RCC 7860 (cell line): ENCODE measurements at places on chromosomes 1 and 21.

DNA sequence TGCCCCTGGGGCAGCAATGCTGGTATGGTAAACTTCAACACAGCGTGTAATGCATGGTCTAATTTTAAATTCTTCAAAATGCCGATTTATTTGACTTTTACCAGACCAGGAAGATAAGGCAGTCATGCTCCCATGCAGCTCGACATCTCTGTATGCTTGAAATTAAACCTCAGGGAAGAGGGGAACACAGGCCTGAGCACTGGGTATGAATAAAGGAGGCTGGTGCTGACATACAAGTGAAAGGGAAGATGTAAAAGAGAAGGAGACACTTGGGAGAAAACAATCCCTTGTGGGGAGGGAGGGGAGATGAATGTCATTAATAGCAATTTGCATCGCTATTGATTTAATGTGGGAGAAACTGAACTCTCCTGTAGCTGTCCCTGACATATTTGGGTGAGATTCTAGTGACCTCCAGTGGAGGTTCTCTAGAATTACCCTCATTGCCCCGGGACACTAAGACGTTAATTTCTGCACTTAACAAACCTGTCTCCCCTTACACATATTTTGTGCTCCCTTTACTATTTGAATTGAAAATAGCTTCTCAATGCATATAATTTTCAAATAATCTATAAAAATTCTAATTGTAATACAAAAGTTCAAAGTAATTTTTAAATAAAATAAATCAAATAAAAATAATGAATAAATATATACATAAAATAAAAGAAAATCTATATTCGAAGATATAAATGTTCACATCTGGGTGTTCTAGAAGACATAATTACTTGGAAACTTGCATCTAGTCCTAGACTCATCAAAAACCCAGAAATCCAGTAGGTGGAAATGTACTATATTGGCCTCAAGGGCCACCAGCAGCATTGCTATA lies 283.1 kb downstream of the LMX1A start:
- peak; percentile 28 for DNase-seq

- no peak for DNase-seq
These were observed 25.1 kb upstream of the TINAGL1 start for GRCh38 chr1:31551208-31551607.

DNA sequence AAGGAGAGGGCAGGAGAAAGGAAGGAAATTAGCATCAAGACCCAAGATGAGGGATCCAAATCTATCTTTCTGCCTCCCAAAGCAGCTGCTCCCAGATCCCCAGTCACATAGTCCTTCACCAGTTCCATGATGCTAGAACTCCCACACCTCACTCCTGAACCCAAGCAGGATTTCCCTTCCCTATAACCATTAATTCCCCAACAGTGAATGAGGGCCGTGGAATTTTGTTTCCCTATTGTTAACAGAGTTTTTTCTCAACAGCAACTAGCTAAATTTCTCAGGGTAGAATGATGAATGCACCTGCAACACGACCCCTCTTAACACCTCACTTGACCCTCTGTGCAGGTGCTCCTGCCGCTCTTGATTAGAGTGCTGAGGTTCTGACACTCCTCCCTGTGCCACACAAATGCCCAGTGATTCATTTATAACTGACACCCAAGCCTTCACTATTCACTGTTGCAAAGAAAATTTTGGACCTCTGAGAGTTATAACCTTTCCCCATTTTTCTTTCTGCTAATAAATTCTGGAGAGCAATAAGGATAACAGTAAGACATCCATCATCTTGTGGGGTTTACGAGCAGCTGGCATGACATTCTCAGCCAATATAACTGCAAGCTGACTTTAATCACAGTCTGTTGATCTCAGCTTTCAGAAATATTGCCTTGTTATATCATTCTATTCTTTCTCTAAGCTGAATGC lies 25.4 kb upstream of the NPL start:
- no peak for DNase-seq

- no peak for DNase-seq
These were observed 259.3 kb upstream of the CACYBP start for GRCh38 chr1:174740249-174740968.

DNA sequence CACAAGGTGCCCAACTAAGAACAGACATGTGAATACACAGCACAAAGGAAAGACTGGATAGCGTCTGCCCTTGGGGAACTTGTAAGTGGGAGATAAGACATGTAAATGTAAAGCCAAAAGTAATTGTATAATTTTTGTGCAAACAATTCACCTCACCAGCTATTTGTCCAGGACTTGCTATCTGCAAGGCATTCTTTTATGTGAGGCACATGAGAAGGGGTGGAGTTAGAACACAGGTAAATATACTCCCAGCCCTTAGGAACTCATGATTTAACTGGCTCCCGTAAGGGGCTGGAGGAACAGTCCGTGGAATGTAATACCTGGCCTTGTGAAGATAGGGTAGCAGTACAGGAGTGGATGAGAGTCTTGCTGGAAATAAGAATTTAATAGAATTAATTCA lies 61.3 kb downstream of the CDK18 start:
- DNase-seq: no peak

DNA sequence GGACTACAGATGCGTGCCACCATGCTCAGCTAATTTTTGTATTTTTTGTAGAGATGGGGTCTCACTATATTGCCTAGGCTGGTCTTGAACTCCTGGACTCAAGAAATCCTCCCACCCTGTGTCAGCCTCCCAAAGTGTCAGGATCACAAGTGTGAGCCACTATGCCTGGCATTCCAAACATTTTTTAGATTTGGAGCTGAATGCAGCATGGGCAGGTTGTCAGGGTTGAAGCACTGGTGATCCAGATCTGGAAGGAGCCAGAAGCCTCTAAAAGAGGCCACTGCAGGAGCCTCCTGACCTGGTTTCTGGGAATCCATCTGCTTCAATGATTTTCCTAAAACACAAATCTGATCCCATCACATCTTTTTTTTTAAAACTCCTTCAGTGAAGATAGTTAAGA lies 1.8 kb upstream of the CTPS1 start:
- no peak for DNase-seq

GRCh38 chr1:239982762-239983161 lies 108.9 kb upstream of the FMN2 start:
- no peak for DNase-seq

GRCh38 chr21:41170442-41170841 lies 2.5 kb downstream of the BACE2 start:
- DNase-seq: peak; percentile 58

DNA sequence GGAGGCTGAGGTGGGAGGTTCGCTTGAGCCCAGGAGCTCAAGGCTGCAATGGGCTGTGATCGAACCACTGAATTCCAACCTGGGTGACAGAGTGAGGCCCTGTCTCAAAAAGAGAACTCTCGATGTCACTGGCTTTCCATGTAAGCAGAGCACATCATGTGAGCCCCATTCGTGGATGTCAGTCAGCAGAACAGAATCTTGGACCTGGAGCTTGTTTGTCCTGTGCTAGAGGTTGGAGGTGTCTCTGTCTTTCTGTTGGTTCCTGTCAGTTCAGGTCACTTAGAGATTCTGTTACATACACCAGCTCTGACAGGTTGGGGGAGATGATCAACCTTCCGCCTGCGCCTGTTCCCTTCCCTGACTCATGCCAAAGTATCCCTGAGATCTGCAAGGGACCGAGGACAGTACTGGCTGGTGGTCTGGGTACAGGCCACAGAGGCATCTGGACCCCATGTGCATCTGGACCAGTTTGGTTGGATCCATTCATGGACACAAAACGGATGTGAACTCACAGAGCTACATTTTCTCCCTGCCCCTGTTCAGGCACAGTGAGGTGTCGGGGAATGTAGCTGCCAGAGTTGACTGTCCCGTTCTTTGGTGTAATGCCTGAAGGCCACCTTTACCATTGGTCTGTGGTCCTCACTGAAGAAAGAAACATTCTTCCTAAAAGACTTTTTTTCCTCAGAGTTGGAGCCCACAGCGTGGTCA lies 10.0 kb downstream of the ARF1 start:
- DNase-seq: no peak

- peak; percentile 14 for DNase-seq
These were observed 45.9 kb downstream of the WDR4 start for GRCh38 chr21:42833439-42833815.

GRCh38 chr1:109641078-109641740 lies 14.7 kb upstream of the GSTM4 start:
- no peak for DNase-seq

DNA sequence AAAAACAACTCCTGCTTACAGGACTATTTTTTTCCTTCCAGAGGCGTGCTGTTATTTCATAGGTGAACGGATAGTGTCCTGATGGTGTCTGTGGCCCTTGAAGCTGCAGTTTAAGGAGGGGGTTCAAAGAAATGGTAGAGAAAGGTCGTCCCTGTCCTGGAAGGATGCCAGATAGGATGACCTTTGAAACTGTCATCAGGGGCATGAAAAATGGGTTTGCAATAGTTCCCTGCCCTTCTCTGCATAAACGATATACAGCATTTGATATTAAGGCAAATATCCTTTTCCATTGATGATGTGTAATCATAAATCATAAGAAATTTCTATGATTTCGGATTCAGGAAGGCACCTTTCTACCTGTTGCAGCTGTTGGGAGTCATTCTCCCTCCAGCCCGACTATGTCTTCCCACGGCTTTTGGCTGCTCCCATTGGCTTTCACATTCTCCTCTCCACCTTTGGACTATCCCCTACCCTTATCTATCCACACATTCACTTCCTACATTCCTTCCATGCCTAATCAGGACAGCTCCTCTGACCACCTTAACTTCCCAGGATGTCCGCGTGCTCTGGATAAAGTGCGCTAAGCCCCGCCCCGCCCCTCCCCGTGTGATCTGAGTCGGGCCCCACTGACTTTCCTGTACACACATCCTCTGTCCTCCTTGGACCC lies 209.8 kb downstream of the DISC1 start:
- no peak for DNase-seq

DNA sequence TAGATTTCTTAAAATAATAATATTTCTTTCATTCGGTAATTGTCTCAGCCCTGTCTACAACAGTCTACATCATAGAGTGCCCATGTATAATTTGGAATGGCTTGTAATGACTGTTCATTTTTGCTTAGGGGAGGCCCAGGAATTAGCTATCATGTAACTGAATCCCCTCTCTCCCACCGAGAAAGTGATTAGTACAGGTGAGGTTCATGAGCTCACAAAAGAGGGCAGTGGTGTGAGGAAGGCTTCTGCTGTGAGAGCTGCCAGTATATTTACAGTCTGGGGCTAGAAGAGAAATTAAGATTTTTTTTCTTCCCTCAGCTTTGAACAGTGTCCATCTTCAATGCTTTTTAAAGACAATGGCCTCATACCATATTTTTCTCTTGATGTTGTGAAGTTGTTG lies 340.7 kb downstream of the ADGRL2 start:
- DNase-seq: no peak

GRCh38 chr1:204984499-204984898 lies 58.5 kb upstream of the CNTN2 start:
- DNase-seq: no peak

- no peak for DNase-seq
These were observed 67.5 kb upstream of the PRDX6 start for GRCh38 chr1:173409613-173410012.

DNA sequence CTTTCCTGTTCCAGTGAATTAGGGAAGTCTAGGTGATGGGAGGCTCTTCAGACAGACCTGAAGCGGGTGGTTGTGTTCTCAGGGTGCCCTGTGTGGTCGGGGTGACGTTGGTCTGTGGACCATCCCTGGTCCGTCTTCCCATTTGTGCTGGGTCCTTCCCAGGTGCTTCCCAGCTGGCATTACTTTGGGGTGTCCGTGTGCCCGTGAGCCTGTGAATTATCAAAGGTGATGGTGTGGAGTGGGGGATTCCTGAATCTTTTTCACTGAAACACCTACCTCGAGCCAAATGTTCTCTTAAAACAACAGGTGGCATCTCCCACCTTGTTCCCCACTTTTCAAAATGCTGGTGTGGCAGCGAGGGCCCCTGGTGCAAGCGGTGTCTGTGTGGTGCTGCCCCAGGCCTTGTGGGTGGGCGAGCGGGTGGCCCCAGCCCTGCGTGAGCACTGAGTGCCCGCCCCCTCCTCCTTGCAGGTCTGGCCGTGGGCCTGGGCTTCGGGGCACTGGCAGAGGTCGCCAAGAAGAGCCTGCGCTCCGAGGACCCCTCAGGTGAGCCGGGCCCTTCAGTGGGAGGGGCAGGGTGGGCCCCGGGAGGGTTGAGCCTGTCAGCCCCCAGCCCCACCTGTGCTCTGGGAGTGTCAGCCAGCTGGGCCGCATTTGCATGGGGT lies 37.0 kb downstream of the COQ8A start:
- DNase-seq: no peak

DNA sequence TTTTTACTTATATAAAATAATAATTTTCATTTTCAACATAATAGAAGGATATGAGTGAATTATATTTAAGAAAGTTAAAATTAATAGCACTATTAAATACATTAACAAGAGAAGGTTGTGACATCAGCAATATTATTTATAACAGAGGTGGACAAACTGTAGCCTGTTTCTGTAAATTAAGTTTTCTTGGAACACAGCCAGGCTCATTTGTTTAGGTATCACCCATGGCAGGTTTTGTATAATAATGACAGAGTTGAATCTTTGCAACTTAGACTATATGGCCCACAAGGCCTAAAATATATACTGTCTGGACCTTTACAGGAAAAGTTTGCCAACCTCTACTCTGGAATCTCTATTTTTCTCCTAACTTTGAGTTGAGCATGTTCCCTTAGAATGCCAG lies 42.8 kb upstream of the CACYBP start:
- DNase-seq: no peak

DNA sequence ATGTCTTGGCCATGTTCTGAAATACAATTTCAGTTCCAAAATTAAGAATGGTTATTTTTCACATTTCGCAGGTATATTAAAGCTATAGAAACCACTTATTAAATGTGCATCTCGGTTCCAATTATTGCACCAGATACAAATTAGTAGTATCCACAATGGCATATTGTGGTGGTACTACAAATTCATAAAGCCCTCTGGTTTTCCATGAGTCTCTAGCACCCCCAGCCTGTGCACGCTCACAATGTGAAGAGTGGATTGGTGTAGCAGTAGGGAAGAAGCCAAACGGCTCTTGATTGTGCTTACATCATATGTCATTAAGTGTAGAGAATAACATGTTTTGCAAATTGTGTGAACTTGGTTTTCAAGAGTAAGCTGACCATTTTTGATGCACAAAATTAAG lies 1.9 kb upstream of the BRINP3 start:
- no peak for DNase-seq

DNA sequence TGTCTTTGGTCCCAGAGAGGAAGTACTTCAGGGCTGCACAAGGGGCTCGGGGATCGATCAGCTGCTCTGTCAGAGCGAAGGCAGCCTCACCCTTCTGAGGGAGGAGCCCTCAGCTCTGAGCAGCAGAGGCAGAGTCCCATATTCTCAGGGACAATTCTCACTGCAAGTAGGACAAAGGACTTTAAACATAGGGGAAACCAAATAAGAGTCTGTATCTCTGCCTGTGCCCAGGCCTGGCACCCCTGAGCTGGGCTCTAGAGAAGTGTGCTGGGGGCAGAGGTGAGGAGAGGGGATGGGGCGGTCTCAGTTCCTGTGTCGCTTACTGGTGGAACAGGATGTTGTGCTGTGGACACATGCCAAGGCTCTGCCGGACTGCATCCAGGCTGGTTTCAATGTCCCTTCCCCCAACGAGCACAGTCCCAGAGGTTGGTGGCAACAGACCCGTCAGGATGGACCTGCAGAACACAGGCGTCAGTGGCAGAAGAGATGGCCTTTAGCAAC lies 76.6 kb downstream of the ABCA4 start:
- no peak for DNase-seq

GRCh38 chr1:182927693-182928433 lies 25.1 kb downstream of the SHCBP1L start:
- DNase-seq: no peak

GRCh38 chr1:192817246-192817645 lies 8.4 kb downstream of the RGS2 start:
- DNase-seq: no peak
